ENCODE measurements at places on chromosomes 2 and 18. TPM values are rescaled to one million over a fixed set of nuclear protein-coding genes. Genes with fewer than 3 reads are reported as not detected.
A peak's percentile ranks its signal among the peaks of the same experiment; 100 is the strongest.

GRCh38 chr18:48639772-48640432, 101.1 kb downstream of the CTIF start:
- DNase-seq = peak; percentile 55

DNA sequence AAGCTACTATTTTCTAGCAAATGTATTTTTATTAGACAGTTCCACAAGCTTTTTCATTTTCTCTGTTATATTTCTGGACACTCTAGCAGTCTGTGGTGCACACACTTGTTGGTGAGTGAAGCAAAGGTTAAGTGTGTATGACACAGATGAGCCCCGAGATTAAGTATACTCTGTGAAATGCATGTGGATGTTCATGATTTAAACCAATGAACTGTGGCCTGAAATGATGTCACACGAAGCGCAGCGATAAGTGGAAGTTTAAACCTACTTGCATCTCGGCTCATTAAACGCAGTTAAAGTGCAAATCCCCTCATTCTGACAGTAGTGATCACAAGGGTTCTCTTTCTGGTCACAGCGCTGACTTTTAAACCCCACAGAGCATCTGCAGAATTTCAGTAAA, 1488.8 kb upstream of the NXPH2 start:
- DNase-seq = no peak

DNA sequence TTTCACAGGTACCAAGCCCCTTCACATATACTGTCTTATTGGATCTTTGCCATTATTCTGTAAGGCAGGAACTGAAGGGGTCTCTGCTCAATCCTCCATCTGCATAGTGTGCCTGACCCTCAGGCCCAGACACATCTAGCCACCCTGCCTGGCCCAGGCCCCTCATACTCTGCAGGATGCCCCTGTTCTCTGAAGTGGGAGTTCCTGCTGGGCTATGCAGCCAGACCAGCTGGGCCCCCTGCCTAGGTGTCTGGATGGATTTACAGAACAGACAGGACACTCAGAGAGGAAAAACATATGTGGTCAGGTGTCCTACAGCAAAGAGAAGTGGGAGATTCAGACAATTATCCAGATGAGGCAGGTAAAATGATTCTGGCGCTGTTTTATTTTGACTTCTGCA, 42.0 kb downstream of the SLC4A5 start:
- no peak for DNase-seq

DNA sequence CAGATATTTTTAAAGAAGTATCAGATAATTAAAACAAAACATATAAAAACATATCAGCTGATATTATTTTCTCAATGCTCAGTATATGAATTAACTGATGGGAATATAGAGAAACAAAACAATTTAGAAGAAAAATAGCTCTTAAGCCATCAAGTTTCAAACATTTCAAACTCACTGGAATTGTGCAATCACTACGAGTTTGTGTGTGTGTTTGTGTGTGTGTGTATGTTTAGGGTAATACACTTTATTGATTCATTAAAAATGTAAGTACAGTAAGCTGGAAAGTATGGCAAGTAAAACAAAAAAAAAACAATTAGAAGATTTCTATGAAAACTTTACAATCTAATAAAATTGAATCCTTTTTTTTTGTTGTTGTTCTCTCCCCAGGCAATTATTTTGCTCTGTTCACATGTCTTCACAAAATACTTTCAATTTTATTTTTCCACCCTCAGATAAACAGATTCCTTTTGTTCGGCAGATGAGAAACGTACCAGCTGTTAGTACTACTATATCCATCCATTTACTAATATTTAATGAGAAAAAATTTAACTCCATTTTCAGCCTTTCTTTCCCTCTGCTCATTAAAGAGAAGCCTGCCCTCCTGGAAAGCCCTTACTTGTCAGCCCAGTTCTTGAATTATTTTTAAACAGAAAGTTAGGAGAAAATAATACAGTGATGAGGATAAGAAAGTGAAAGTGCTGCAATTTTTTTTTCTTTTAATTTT, 87.6 kb downstream of the SLC8A1 start:
- no peak for DNase-seq

ARHGAP25 gene
- 31.8 TPM for total RNA-seq
